ENCODE measurements at places on chromosomes 16 and 17.

DNA sequence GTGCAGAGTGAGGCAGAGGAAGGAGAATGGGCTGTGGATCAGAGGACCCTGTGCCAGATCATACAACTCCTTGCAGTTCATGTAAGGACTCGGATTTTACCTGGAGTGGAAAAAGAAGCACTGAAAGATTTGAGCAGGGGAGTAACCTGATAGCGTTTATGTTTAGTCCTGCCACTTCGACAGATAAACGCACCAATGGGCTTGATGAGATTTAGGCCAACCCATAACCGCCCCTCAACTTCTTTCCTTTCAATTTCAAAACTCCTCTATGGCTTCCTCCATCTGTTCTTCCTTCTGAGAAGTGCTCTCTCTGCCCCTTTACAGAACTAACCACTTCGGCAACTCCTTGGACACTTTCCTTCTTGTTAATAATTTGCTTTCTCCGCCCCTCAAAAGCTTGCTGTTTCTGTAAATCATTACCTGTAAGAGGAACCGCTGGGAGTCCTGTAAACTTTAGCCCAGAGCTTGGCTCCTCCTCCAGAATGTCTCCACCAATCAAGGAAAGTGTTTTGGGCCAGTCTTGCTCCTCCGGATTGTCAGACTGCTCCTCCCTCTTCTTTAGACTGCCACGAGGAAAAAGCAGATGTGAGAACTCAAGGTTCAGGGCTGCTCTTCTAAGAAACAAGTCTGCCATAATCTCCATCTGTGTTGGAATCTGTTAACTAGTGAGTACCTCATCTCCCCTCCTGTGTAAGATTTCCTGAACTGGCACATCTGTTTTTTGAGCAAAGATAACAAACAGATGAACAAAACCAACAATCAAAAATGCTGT lies at the start of gene ACSM3:
Gene ACSM3, plus strand, starts transcription at position 554 of the 772 bp plus-strand sequence. CDS start 6,021 bp downstream, outside the sequence.
- peak; percentile 47 for DNase-seq

DNA sequence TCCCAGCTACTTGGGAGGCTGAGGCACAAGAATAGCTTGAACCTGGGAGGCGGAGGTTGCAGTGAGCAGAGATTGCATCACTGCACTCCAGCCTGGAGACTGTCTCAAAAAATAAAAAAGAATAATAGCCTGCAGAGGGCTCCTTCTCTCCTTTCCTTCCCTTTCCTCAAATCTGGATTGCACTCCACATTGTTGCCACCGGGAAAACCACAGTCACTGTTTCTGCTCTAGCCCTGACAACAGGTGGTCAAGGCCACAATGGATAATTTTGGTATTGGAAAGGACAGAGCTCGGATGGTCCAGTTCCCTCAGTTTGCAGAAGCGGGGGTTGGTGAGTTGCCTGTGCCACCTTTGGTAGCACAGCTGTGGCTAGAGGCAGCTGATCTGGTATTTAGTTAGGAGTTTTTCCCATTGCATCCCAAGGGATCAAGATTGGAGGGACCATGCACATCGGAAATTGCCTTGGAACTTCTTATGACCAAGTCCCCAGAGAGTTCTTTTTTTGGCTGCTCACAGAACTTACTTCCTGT lies 44.7 kb upstream of the PRSS54 start:
- DNase-seq: no peak

DNA sequence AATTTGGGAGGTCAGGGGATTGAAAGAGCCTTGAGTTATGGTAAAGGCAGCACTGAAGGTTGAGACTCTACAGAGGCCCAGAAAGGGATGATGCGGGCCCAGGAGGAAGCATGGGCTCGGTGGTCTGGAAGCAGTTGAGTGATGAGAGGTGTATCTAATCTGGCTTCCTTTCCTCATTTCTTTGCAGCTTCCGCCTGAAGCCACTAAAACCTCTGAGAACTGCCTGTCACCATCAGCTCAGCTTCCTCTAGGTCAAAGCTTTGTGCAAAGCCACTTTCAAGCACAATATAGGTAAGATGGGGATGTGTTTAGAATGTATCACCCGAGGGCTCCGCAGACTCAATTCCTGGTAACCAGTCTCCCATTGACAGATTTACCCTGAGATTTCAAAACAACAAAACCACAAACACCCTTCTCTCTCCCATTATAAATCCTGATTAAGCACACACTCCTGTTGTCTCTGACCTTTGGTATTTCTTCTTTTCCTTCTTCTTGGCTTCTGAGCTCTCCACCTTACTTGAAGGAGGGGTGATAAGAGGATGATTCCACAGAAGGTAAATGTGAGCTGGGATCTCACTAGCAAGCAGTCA lies 21.2 kb downstream of the USP43 start:
- DNase-seq: no peak

- DNase-seq: no peak
Observed at GRCh38 chr17:17297217-17297616, 6.0 kb upstream of the NT5M start.

- DNase-seq: peak; percentile 24
Observed at GRCh38 chr17:17300624-17301568, 2.3 kb upstream of the NT5M start.

GRCh38 chr17:78923660-78924453 lies 1.3 kb downstream of the TIMP2 start:
- peak; percentile 14 for DNase-seq

DNA sequence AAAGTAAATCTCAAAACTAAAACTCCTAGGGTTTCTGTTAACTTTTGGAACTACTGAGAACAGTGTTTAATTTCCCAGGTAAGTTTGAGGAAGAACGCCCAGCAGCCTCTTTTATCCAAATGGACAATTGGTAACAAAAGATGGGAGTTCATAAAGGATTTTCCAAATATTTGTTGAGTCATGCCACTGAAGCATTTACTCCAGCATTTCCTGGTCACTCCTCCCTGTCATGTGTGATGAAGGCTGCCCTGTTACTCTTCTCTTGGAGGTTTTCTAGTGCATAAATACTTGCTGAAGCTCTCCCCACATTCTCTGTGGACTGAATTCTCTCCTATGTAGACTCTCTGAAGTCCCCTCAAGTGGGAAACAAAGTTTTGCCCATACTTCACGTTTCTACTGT lies 16.5 kb downstream of the ZNF75A start:
- no peak for DNase-seq

GRCh38 chr17:79242393-79242792 lies 167.8 kb downstream of the ENGASE start:
- DNase-seq: no peak

DNA sequence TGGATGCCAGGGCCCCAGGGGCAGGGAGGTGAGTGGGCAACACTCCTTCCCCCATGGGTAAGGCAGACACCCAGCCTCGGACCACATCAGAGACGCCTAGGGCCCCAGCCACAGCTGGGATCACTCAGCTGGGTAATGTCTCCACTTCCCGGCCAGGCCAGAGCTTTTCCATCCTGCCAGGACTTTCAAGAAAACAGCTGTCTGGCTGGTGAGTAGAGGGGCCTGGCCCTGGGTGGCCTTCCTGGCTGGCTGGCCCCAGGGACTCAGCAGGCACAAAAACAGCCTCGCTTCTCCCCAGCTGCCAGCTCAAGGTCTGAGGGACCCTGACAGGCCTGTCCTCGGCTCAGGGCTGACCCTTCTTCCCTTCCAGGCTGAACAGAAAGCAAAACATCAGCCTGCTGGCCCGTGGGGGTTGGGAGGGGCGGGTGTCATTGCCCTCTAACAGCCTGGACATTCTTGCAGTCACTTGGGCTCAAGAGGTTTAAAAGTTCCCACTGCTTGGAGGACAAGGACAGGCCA lies 45.3 kb upstream of the JPH3 start:
- no peak for DNase-seq

GRCh38 chr16:81526935-81527334 lies 82.3 kb downstream of the CMIP start:
- no peak for DNase-seq

GRCh38 chr17:79011451-79012147 lies 2.0 kb upstream of the CANT1 start:
- DNase-seq: no peak

DNA sequence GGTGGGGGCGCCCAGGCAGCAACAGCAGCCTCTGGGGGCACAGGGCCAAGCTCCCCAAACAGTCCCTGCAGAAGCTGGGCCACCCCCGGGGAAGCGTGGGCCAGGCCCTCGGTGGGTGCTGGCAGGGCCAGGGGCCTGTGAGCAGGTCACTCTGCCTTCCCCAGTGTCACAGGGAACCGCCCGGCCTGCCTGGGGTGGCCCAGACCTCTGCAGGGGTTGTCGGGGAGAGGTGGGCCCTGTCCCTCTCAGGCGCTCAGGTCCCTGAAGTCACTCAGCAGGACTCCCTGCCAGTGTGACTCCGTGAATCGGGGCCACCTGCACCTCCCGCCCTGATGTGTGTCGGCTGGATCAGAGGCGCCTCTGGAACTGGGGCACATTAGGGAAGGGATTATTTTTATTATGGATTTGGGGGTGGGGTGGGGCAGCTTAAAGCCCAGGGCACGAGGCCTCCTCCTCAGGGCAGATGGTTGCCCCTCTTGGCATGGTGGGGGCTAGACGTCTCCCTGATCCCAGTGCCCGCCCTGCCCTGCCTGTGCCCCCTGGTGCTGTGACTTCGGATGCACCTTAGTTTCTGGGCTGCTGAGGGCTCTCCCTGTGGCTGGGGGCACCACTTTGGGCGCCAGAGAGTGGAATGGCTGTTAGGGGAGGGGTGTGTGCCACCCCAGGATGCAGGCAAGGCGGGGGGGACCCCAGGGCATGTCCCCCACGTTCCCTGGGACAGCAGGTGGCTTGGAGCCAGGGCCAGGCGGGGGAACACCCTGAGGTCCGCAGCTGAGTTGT lies 1.2 kb upstream of the GNG13 start:
- no peak for DNase-seq

DNA sequence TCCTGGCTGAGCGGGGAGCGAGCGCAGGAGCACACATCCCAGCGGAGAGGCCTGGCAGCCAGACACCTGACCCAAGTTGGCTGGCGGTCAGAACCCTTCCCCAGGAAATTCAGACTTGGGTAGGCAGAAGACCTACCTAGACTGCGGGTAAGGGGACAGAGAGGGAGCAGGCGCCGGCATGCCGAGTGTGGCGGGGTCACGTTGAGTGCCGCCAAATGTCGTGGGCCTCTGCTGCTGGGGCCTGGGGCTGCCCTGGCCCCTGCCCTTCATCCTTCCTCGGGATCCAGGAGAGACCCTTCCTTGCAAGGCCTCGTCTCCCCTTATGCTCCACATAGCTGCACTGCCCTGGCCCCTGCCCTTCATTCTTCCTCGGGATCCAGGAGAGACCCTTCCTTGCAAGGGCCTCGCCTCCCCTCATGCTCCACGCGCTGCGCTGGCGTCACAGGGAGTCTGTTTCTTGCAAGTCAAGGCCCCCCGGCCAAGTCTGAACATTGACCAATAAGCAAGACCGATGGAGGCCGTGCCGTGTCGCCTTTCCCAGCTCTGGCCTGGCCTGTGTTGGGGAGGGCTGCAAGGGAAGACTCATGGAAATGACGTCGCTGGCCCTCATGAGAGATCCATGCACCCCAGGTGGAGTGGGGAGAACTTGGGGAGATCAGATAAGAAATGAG lies 47.8 kb downstream of the MGAT5B start:
- no peak for DNase-seq

DNA sequence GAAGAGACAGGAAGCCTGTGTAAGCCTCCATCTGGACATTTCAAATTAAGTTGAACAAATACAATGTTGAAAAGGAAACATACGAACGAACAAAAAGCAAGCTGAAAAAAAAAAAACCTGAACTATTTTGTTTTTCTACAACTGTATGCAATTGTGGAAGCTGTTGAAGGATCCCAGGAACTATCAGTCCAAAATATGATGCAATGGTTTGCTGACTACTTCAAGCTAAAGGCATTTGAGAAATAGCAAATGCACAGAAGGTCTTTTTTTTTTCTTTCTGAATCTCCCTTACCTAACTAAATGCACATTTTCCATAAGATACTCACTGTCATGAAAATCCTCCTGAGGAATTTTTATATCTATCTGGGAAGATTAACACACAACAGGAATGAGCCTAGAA lies 40.2 kb downstream of the MAF start:
- no peak for DNase-seq

DNA sequence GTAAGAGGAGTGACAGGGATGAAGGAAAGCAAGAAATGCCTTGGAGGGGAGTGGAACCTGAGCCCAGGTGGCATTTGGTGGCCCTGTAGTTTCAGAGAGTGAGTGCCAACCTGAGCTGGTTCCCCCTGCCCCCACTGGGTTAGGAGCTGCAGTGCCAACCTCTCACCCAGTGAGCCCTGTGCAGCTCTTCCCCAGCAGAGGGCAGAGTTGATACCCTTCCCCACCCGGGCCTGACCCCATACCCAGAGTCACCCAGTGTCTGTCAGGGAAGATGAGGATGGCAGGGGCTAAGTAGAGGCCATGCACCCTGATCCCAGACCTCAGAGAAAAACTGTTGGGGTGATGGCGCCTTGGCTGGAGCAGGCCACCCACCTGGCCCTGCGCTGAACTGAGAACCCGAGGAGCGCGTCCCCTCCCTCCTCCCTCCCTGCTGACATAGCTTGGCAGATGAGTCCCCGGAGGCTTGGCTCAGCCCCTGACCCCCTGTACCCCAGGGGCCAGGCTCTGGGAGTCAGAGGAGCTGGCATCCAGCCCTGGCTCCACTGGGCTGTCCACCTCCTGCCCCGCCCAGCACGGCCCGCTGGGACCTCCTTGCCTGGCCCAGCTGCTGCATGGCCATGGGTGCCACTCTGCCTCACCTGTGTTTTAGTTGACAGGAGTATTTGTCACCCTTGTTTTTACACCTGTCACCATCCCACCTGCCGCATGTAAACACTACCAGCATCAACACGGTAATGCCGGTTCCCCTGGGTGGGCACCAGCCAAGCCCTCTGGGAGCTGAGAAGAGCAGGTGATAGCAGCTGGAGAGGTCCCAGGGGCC lies 113.9 kb downstream of the AMFR start:
- no peak for DNase-seq

DNA sequence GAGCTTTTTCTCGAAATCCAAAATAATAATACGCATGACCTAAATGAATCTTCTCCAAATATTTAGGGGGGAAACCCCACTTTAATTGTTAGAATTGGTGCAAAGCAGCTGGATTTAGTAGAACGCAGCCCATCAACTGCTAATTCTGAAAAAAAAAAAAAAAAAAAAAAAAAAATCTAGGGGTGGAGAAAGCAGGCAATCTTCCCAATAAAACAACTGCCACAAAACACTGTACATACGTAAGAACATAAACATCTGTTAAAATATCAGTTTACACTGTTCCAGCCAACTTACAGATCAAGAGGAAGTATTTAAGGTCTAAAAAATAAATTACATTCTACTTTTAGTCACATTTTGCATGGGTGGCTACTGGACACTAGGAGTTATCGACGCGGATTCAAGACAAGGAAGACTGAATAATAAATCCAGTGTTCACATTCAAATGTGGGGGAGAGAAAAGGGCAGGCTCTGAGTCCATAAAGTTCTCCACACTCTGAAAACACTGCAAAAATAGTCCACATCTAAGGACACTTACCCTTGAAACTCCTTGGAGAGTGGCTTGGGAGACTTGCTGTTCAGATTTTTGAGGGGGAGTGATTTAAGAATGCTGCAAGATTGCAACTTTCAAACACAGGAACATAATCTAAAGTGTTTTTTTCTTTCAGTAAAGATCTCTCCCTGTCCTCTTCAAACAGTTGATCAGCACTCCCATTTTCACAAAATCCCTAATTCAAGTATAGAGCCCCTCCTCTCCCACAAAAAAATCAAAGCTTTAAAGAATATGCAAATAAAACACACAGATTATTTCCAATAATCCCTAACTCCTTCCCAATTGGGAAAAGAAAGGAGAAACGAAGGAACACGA lies 1.3 kb downstream of the APPBP2 start:
- no peak for DNase-seq
